Common myeloid progenitor, CD34-positive (primary cell): ENCODE measurements at places on chromosomes 4 and X.

GRCh38 chrX:10828036-10828435 is 207.7 kb upstream of the MID1 start:
- H3K27me3 ChIP-seq = no peaks in the 10 kb centered on the region
- H3K4me3 ChIP-seq = no peak overlapping the region
- no peaks in the 10 kb centered on the region for H3K4me1 ChIP-seq
- H3K36me3 ChIP-seq = no peaks in the 10 kb centered on the region
- no peak overlapping the region for H3K27ac ChIP-seq
- no peak for DNase-seq

DNA sequence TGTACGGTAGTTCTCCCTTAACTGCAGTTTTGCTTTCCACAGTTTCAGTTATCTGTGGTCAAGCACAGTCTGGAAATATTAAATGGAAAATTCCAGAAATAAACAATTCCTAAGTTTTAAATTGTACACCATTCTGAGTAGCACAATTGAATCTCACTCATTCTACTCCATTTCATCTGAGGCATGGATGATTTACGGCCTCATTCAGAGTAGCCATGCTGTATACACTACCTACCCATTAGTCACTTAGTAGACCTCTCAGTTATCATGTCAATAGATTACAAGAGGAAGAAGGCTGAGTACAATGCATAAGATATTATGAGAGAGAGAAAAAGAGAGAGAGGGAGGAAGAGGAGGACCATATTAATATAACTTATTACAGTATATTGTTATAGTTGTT is 77.5 kb downstream of the ENOX2 start:
- no peak for DNase-seq
- no peaks in the 10 kb centered on the region for H3K36me3 ChIP-seq
- no peaks in the 10 kb centered on the region for H3K27me3 ChIP-seq

GRCh38 chr4:7513671-7514070 is 78.9 kb upstream of the PSAPL1 start:
- H3K27me3 ChIP-seq = peaks cover 12% of the 10 kb centered on the region
- no peak overlapping the region for H3K4me3 ChIP-seq
- no peak for DNase-seq
- H3K4me1 ChIP-seq = no peaks in the 10 kb centered on the region
- no peak overlapping the region for H3K27ac ChIP-seq
- no peaks in the 10 kb centered on the region for H3K36me3 ChIP-seq

DNA sequence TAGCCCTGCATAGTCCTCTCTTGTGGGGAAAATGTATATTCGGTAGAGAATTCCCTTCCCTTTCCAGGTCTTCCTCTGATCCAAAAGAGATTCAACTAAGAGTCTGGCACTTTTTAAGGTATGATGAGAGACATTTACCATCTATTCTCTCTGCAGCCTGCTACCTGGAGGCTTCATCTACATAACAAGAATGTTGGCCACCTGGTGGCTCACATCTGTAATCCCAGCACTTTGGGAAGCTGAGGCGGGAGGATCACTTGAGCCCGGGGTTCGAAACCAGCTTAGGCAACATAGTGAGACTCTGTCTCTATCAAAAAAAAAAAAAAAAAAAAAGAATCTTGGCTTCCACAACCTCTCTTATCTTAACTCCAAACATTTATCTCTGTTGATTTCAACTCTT is 40.4 kb upstream of the NOCT start:
- no peak overlapping the region for H3K27ac ChIP-seq
- no peaks in the 10 kb centered on the region for H3K36me3 ChIP-seq
- DNase-seq = no peak
- no peaks in the 10 kb centered on the region for H3K4me1 ChIP-seq

DNA sequence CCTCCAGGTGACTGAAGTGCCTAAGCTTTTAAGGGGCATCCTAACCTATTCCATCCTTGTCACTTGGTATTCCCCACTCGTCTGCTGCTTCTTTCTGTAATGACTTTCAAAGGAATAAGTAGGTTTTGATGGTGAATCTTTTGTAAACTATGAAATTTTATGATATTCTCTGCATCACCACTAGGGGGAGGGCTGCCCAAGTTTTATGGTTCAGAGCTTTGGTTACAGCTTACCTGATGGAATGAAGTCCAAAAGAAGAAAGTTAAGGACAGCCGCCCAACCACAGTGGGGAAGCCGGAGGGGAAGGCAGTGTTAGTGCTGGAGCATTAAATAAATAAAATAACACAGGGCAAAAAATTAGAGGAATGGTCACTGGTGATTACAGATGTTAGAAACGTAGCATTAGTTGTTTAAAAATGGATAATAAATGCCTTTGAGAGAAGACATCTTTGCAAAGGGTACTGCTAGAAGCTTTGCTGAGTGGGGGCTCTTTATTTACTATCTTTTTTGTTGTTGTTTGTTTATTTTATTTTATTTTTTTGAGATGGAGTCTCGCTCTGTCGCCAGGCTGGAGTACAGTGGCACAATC is 204.9 kb downstream of the GBA3 start:
- H3K27ac ChIP-seq = no peak overlapping the region
- no peaks in the 10 kb centered on the region for H3K27me3 ChIP-seq
- peak; percentile 36 for DNase-seq
- H3K4me3 ChIP-seq = no peak overlapping the region
- no peaks in the 10 kb centered on the region for H3K36me3 ChIP-seq

DNA sequence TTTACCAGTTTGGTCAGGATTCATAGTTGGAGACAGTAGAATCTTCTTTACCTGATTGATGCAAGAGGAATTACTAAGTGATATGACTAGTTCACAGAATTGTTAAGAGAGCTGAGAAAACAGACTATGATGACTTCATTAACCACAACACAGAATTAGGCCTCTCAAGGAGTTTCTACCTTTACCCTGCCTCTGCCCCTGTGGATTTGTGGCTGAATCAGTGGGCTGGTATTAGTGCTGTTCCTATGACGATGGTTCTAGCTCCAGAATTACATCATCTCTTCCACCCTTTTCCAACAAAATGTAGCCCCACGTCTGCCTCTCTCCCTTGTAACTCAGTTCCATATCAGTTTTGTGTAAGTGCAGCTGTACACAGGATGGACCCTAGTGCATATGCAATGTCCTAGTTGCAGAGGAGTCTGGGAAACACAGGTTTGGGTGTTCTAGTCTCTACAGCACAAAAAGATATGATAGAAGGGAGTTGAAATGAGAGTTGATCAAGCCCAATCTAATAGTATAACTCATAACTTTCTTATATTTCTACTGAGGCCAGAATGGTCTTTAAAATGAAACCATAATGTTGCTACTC is 99.3 kb downstream of the ANXA5 start:
- H3K4me1 ChIP-seq = no peaks in the 10 kb centered on the region
- H3K27ac ChIP-seq = no peak overlapping the region
- H3K36me3 ChIP-seq = no peaks in the 10 kb centered on the region
- no peak overlapping the region for H3K4me3 ChIP-seq
- DNase-seq = no peak
- no peaks in the 10 kb centered on the region for H3K27me3 ChIP-seq

DNA sequence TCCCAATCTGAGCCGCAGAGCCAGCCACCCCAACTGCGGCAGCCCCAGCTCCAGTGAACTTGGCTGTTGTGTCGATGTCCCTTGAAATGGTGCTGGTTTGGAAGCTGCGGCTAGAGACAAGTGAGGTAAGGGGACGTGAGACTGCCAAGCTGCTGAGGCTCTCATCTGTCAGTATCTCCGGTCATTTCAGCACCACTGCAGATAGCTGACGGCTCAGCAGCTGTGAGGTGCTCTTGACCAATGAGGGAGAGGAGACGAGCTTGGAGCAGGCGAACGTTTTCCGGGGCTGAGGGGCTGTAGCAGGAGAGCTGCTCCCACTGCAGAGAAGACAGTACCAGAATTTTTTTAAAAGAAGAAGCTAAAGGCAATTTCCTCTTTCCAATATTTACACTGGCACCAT is 175.5 kb upstream of the CASK start:
- no peaks in the 10 kb centered on the region for H3K36me3 ChIP-seq
- no peaks in the 10 kb centered on the region for H3K4me1 ChIP-seq
- H3K4me3 ChIP-seq = no peak overlapping the region
- no peak overlapping the region for H3K27ac ChIP-seq

DNA sequence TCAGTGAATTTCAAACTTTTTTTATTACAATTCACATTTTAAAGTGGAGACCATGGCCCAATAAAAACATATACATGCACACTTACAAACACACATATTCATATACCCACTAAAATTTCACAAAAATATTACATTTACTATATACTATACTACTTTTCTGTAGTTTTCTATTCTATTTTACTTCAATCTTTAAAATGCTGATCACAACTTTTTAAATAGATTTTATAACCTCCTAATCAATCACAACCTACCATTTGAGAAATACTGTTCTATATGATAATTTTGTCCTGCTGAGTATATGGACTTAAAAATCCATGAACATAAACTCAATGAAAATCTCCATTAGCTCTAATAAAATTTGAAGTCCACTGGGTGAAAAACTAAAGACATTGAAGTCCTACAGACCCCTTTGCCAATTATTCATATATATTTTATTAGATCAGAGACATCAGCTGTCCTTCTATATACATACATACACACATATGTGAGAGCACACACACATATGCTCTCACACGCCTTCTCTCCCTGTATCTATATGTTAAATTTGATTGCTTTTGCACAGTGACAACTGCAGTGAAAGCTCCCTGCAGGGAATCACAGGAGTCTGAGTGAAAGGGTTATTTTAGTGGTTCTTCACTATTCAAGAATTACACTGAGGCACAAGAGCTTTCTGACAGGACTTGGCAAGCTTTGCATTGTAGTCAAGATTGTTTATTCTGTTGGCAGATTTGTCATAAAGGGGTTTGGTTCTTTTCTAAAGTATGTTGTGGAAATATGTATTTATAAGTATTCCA is 46.7 kb upstream of the PRDM8 start:
- no peaks in the 10 kb centered on the region for H3K36me3 ChIP-seq
- H3K4me1 ChIP-seq = no peaks in the 10 kb centered on the region
- H3K27ac ChIP-seq = no peak overlapping the region
- no peak for DNase-seq
- no peak overlapping the region for H3K4me3 ChIP-seq

DNA sequence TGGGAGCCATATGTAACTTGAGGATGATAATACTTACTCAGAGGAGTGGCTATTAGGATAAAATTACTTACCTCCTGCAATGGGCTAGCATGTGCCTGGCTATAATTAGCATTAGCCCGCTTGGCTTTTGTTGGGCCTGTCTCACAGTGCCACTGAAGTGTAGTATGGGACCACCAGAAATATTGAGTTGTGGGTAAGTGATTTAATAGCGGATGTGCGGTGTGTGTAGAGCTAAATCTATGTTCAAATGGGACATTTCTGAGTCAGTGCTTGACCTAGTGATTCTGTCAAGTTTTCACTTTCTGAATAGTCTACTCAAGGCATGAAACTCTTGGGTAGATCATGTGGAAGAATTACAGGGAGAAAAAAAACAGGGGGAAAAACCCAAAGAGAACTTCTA is 3.5 kb upstream of the CLNK start:
- H3K4me3 ChIP-seq = no peak overlapping the region
- DNase-seq = no peak
- H3K36me3 ChIP-seq = no peaks in the 10 kb centered on the region
- H3K27me3 ChIP-seq = no peaks in the 10 kb centered on the region

- no peak overlapping the region for H3K27ac ChIP-seq
- no peak overlapping the region for H3K4me3 ChIP-seq
- no peaks in the 10 kb centered on the region for H3K4me1 ChIP-seq
- no peak for DNase-seq
- H3K36me3 ChIP-seq = no peaks in the 10 kb centered on the region
- no peaks in the 10 kb centered on the region for H3K27me3 ChIP-seq
Measured at GRCh38 chrX:120660637-120661036, 30.8 kb upstream of the C1GALT1C1 start.

DNA sequence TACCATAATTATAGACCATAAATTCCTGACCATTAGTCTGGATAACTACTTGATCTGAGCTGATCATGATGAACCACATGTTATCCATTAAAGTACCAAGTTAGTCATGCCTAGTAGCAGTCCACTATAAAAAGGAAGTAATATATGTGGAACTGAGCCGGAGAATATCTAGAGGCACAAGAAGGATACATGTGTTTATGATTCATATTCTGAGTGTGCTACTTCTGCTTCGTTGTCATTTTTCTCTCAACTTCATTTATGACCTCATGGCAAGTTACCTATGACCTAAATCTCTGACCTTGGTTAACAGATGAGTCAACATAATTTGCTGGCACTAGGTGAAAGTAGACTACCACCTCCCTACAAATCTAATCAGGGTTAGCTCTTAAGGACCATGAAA is 56.5 kb upstream of the ANKRD17 start:
- no peaks in the 10 kb centered on the region for H3K36me3 ChIP-seq
- no peak overlapping the region for H3K27ac ChIP-seq
- peak; percentile 41 for DNase-seq
- H3K27me3 ChIP-seq = no peaks in the 10 kb centered on the region

- no peaks in the 10 kb centered on the region for H3K36me3 ChIP-seq
- H3K27me3 ChIP-seq = no peaks in the 10 kb centered on the region
- no peak overlapping the region for H3K27ac ChIP-seq
- H3K4me1 ChIP-seq = no peaks in the 10 kb centered on the region
- H3K4me3 ChIP-seq = no peak overlapping the region
- DNase-seq = no peak
Measured at GRCh38 chrX:100435726-100436125, 25.7 kb upstream of the PCDH19 start.

DNA sequence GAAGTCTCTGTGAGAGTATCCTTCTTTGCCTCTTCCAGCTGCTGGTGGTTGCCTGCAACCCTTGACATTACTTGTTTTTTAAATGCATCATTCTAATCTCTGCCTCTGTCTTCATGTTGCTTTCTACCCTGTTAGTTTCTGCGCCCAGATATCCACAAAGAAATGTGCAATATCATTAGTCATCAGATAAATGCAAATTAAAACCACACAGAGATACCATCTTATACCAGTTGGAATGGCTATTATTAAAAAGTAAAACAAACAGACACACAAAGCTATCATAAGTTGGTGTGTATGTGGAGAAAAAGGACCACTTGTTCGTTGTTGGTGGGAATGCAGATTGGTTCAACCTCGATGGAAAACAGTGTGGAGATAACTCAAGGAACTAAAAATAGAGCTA is 517.4 kb downstream of the FAT4 start:
- no peak overlapping the region for H3K27ac ChIP-seq
- H3K4me3 ChIP-seq = no peak overlapping the region
- H3K4me1 ChIP-seq = no peaks in the 10 kb centered on the region
- H3K27me3 ChIP-seq = no peaks in the 10 kb centered on the region
- H3K36me3 ChIP-seq = no peaks in the 10 kb centered on the region

- no peak overlapping the region for H3K4me3 ChIP-seq
- H3K4me1 ChIP-seq = peaks cover 5% of the 10 kb centered on the region
- H3K36me3 ChIP-seq = peaks cover 4% of the 10 kb centered on the region
Measured at GRCh38 chr4:83258461-83258860, 26.1 kb downstream of the COQ2 start.

GRCh38 chrX:39705290-39705689 is 392.5 kb downstream of the BCOR start:
- no peaks in the 10 kb centered on the region for H3K36me3 ChIP-seq
- H3K27ac ChIP-seq = no peak overlapping the region
- H3K4me1 ChIP-seq = no peaks in the 10 kb centered on the region
- peak; percentile 56 for DNase-seq

GRCh38 chrX:46381630-46382029 is 163.6 kb downstream of the ZNF674 start:
- H3K36me3 ChIP-seq = no peaks in the 10 kb centered on the region
- H3K4me1 ChIP-seq = peaks cover 5% of the 10 kb centered on the region
- H3K27me3 ChIP-seq = no peaks in the 10 kb centered on the region
- H3K4me3 ChIP-seq = no peak overlapping the region
